Common myeloid progenitor, CD34-positive (primary cell): ENCODE measurements at places on chromosomes 5 and 9.
A peak's percentile ranks its signal among the peaks of the same experiment; 100 is the strongest.

GRCh38 chr5:58075907-58076306 is 384.0 kb downstream of the PLK2 start:
- DNase-seq, result no peak

DNA sequence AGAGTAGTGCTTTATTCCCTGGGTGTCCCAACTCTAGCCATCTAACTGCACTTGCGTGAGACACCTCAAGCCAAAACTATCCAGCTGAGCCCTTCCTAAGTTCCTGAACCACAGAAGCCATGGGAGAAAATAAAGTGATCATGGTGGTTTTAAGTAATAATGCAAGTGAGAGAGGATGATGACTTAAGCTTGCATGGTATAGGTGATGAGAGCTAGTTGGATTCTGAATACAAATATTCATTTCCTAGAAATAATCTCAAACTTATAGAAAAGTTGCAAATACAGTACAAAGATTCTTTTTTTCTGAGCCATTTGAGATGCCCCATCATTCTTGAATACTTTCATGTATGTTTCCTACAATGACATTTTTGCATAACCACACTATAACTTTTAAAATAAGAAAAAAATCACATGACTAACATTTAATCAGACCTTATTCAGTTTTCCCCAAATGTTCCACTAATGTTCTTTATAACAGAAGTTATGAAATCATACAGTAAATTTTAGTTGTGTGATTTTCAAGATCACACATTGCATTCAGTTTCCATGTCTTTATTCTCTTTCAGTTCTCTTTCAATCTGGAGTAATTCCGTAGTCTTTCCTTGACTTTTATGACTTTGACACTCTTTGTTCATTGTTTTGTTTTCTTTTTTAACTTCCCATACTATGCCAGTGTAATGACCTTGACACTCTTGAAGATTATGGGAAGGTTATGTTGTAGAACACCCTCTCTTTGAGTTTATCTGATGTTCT is 5.5 kb upstream of the AK3 start:
- DNase-seq, result no peak

- DNase-seq, result no peak
These were observed 194.6 kb downstream of the AOPEP start for GRCh38 chr9:94921092-94921471.

DNA sequence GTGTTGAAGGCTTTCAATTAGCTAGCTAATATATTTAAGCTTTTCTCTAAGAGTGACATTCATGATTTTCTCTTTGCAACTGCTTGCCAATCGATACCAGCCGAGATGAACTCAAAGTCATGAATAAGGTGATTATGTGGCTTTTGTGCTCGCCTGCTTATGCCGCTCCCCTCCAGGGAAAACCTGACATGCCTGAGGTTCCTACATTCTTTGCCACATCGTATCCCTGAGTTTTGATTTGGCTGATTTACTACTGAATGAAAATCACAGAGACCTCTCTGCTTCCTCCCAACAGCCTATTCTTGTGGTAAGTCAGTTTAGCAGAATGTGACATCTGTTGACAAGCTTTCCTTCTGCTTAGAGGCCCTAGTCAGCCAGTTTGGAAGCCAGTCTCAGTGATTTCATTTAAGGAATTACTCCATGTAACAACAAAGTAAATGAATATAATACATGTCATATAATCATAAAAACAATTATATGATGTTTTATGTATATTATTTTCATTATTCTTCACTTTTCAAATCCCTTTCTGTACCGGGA is 513.4 kb downstream of the CSNK1G3 start:
- peak; percentile 26 for DNase-seq

DNA sequence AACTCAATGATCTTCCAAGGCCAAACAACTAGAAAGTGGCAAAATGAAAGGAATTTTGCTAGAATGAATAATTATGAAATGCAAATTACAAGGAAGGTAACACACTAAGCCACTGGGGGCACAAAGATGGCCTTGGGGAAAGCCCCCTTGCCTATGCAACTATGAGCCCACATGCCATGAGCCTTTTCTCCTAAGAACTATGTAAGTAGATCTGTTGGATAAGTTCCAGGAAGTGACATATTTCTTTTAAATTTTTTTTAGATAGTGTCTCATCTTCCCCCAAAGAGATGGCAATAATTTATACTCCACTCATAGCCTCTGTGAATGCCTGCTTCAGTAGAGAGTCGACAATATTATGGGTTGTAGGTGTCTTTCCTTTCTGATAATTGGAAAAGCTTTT is 257.8 kb downstream of the AUH start:
- no peak for DNase-seq

GRCh38 chr5:124697501-124697900 is 48.9 kb downstream of the ZNF608 start:
- no peak for DNase-seq

DNA sequence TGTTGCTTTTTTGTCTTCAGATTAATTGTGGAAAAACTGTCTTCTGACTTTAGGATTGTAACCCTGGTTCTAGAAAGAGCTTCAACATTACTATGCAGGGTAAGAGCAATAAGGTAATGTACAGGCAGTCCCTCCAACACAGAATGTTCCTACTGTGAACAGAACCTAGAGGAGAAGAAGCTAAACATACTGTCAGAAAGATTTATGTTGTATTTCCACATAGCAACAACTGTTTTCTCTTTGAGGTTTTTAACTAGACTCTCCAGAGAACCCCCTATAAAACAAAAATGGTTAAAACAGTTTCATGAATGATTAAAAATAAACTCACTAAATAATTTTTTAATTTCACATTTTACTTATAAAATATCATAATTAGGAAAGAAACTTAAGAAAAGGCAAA is 64.3 kb upstream of the NAA35 start:
- DNase-seq, result peak; percentile 25

- DNase-seq, result no peak
These were observed 64.3 kb upstream of the SLC25A51 start for GRCh38 chr9:37968228-37968701.

GRCh38 chr9:82797534-82797933 is 265.4 kb downstream of the RASEF start:
- DNase-seq, result no peak

DNA sequence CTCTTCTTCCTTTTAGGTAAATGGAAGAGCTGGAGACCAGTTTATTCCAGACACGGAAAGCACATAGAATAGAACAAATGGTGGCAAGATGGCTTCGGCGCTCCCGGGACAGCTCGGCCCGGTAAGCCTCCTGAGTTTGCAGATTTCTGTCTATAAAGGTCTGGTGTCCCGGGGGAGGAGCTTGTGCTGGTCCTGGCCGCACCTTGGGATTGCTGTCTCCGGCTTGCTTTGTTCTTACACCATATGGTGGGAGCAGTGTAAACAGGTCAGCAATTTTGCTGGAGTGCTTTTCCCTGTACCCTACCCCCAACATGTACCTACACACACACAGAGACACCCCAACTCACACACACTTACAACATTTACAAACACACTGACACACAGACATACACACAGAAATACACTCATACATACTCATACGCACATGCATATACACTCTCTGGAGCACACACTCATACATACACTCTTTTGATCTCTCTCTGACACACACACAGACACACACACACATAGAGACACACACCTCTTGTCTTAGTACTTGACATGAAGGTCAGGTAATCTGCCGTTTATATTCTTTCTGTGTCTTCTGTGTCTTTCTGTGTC is 42.0 kb downstream of the FRMPD1 start:
- no peak for DNase-seq

DNA sequence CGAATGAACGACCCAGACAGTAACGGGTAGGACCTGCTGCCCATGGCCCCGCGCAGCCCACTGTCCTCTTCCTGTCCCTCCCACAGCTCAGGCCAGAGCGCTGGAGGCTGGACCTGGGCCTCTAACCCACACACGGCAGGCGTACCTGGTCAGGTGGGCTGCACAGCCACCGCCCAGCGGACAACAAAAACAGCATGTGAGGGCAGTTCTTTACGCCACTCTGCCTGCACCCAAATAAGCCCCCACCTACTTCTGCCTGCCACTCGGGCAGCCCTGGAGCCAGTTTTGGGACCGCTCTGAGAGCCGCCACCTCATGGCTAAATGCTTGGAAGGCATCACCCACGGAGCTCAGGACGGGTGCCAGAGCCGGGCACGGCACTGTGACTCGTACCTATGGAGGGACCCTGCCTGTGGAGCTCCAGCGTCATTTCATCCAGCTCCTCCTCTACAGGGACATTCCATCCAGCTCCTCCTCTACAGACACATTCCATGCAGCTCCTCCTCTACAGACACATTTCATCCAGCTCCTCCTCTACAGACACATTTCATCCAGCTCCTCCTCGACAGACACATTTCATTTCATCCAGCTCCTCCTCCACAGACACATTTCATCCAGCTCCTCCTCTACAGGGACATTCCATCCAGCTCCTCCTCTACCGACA is 18.9 kb downstream of the CLPTM1L start:
- DNase-seq, result no peak

DNA sequence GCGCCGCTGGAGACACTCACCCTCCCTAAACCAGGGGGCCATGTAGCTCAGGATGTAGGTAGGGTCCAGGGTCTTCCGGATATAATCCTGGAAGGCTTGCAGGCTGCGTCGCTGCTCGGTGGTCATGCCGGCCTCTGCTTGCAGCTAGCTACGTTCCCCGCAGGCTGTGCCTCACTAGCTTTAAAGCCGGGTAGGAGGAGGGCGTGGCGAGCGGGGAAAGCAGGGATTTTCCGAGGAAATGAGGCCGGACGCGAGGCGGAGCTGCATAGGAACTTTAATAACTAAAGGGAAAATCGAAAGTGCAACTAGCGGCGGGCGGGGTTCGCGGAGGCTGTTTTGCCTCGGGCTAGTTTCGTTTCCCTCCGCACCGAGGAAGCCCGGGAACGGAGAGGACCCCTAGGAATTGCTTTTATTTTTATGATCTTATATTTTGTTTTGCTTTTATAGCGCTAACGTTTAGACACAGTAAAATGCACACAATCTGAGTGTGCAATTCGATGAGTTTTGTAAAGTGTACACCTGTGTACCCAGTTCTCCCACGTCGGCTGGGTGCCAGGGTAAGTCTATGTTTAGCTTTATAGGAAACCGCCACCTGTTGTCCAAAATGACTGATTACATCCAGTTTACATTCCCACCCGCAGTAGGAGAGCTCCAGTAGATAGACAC is at the start of gene RIGI:
Gene RIGI, minus strand, starts transcription at position 156 of the 666 bp plus-strand sequence. Its CDS starts 30 bp downstream, at position 126.
- DNase-seq, result peak; percentile 90

GRCh38 chr5:30405821-30406220 is 787.7 kb upstream of the CDH6 start:
- no peak for DNase-seq

DNA sequence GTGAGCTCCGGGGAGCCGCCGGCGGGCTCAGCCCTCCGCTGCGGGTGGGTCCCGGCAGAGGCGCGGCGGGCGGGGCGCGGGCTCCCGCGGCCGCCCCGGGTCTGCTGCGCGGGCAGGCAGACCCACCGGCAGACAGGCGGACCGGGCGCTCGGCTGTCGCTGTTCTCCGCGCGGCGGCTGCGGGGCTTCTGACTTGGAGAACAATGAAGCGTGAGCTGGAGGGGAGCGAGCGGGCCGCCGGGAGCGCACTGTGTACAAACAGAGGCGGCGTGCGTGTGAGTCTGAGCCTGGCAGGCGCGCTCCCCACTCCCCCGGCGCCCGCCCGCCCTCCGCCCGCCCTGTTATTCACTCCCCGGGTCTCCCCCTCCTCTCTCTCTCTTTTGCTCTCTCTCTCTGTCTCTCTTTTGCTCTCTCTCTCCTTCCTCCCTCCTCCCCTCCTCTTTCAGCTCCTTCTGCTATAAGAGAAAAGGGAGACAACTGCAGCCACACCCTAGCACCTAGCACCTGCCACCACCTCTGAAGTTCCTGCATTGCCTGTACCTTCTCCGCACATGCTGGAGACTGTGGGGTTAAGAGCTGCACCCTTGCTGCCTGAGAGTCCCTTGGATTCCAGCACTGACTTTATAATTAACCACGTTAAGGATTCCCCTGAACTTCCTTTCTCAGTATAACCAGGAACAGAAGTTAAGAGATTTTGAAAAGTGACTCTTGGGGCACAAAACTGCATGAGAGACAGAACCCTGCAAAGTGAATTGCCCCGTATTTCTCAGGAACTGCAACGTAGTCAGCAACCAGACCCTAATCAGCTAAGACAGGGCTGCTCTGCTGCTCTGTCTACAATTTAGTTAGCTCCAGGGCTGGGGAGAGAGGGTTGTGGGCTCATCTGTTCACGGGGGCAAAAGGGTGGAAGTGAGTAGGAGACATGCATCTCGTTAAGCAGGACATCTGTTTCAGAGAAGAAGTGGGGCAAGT is at the start of gene EDIL3:
Gene EDIL3, minus strand, starts transcription at position 277 of the 972 bp plus-strand sequence. CDS start 506 bp downstream, outside the sequence.
- DNase-seq, result peak; percentile 64

- DNase-seq, result no peak
These were observed 109.7 kb upstream of the IER5L start for GRCh38 chr9:129287619-129288305.

DNA sequence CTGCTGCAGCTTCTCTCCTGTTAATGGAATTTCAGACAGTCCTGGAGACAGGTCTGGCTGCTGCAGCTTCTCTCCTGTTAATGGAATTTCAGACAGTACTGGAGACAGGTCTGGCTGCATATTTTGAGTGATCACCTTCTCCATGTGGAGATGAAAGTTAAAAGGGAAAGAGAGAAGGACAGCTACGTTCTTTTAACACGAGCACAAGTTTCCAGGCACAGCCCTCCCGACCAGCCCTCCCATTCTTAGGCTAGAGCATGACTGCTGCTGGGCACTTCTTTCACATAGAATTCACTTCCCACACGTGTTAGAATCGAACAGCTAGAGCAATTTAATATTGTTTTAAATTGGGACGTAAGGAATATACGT is 133.3 kb upstream of the DMRT1 start:
- DNase-seq, result no peak

DNA sequence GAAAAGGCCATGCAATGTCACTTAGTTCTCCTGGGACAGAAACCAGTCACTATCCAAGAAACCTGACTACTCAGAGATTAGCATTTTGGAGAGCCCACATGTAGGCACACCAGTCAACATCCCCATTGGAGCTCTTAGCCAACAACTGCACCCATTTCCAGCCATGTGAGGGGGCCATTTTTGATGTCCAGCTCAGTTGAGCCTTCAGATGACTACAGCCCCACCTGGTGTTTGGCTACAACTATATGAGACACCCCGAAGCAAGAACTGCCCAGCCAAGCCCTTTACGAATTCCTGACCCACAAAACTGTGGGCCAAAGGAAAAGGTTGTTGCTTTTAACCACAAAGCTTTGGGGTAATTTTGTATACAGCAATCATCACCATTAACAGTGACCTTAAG is 300.1 kb downstream of the ASTN2 start:
- DNase-seq, result no peak

GRCh38 chr5:16842896-16843295 is 93.2 kb downstream of the MYO10 start:
- peak; percentile 23 for DNase-seq

- DNase-seq, result no peak
These were observed 117.2 kb downstream of the PSD2 start for GRCh38 chr5:139912804-139913203.
